Left lung (tissue), 14 donors: ENCODE measurements at places on chromosomes 3 and 15. TPM values are rescaled to one million over a fixed set of nuclear protein-coding genes. Genes with fewer than 3 reads are reported as not detected.

Gene TTLL13
- 0.26 TPM for total RNA-seq

Gene KLHL18
- 25.9 TPM for total RNA-seq

Gene GOLGA6L22
- total RNA-seq: not detected

DNA sequence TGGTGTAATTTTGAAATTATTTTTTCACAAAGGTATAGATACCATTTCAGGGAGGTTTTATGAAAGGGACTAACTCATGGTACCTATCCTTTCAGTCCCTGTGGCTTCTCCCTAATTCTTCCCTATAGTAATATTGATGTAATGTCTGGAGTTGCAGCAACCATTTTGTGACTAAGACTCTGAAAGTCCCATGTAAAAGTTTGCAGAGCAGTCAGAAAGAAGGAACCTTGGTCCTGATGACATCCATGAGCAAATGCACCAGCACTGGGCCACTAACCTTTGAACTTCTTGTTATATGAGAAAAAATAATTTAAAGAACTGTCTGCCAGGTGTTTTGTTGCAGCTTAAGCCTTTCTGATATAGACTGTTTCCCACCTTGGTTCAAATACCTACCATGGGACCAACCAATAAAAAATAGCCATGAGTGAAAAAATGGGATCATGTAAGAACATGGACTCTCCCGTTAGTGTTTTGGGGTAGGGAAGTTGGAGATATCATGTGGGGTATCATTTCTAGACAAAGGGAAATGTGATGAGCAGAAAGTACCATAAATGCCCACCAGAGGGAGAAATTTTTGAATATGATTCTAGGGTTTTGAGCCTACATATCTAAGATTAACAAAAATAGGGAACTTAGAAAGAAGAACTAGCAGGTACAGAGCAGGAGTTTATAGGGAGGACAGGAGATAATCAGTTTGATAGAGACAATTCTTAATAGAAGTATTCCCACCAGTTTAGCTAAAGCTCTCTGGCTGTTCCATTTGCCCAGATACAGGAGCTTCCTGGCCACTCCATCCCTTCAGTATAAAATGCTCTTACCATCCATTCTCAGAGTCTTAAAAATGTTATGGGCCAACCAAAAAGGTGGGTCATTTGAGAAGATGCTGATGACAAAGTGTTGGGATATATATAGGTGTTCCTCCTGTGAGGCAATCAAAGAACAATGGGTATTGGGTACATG lies 3.4 kb upstream of the CPOX start:
- H3K4me3 ChIP-seq: no peak overlapping the region
- no peaks in the 10 kb centered on the region for H3K27me3 ChIP-seq
- H3K4me1 ChIP-seq: peaks cover 41% of the 10 kb centered on the region
